ENCODE measurements at places on chromosomes 2 and 18. TPM values are rescaled to one million over a fixed set of nuclear protein-coding genes. Genes with fewer than 3 reads are reported as not detected.

The CROCC2 gene
- not detected for total RNA-seq

The RESP18 gene
- not detected for total RNA-seq

The HSPE1 gene
- total RNA-seq, result 62.9 TPM

The SAG gene
- 1.2 TPM for total RNA-seq

The HOXD3 gene
- total RNA-seq, result not detected

The MEP1B gene
- 0.30 TPM for total RNA-seq

The AKAIN1 gene
- total RNA-seq, result not detected

The KCNG3 gene
- total RNA-seq, result not detected

The HRH4 gene
- total RNA-seq, result not detected

The ASB3 gene
- 39.8 TPM for total RNA-seq

DNA sequence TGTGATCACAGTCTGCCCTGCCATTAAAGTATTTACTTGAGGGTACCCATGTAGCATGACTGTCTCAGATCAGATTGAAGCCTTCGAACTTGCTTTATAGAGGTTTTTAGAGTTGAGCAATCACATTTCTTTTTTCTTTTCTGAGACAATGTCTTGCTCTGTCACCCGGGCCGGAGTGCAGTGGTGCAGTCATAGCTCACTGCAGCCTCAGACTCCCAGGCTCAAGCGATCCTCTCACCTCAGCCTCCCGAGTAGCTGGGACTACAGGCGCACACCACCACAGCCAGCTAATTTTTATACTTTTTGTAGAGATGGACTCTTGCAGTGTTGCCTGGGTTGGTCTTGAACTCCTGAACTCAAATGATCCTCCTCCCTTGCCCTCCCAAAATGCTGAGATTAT is 153.4 kb downstream of the AGAP1 start:
- no peak for DNase-seq

DNA sequence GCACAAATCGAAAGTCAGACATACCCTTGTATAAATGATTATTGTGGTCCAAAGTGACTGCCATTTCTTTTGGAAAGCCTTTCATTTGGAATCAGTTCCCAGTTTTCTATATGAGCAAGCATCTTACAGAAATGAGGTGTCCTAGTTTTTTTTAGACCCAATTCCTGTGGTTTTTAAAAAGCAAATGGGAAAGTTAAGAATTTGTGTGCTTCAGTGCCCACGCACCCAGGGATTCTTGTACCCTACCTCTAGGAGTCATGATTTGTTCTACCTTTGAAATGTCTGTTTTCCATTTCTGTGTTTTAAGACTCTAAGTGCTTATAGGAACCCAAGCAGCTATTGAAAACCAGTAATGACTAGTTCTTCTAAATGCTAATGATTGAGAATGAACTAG is 218.1 kb downstream of the CAMKMT start:
- no peak for DNase-seq

- no peak for DNase-seq
Measured at GRCh38 chr2:16055848-16056580, 115.7 kb downstream of the MYCN start.

DNA sequence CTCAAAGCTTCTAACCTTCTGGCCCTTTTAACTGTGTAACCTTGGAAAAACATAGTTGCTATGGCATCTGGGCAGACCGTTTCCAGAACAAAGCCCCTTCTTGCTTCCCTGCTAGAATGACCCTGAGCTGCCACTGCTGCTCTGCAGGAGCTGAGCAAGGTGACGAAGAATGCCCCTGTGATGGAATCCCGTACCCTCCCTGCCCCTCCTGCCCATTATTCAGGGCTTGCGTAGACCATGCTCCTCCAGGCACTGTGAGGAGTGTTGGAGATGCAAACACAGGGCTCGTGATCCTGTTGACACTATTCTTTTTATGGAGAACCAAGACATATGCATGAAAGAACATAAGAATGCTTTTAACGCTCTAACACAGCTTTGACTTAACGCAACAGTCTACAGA is 191.1 kb downstream of the CDH2 start:
- no peak for DNase-seq

- no peak for DNase-seq
Measured at GRCh38 chr2:207395535-207396251, 134.1 kb upstream of the CREB1 start.

DNA sequence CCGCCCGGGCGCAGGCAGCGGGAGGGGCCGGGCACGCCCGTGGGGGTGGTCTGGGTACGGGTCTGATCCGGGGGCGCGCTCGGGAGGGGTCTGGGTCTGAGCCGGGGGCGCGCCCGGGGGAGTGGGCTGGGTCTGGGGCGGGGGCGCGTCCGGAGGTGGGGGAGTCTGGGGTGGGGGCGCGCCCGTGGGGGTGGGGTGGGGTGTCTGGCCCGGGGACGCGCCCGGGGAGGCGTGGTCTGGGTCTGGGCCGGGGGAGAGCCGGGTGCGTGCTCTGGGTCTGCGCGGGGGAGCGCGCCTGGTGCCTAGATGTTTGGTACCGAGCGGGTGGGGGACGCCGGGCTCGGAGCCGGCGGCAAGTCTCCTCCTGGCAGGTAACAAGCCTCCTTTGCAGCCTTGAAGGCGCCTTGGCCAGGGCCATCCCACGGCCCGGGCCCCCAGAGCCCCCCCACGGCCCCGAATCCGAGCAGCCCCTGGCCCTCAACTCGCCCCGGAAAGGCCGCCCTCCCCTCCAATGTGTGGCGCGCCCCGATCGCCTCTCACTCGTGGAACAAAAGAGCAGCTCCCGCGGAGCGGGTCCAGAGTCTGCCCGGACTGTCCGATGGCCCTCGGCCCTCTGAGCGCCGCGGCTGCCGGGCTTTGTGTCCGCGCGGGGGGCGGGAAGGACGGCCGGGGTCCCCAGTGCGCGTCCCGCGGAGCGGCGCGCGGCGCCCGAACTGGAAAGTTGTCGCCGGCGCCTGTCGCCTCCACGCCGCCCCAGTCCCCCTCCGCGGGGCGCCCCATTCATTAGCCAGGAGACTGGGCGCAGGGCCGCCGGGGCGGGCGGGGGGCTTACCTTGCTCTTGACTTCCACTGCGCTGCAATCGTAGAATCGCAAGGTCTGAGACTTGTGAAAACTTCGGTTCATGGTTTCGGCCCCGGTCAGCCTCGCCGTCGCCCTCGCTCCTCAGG is 595 bp downstream of the PARD6G start:
- DNase-seq, result peak; percentile 12

GRCh38 chr2:118013221-118013723 is 598 bp downstream of the CCDC93 start:
- DNase-seq, result peak; percentile 23

DNA sequence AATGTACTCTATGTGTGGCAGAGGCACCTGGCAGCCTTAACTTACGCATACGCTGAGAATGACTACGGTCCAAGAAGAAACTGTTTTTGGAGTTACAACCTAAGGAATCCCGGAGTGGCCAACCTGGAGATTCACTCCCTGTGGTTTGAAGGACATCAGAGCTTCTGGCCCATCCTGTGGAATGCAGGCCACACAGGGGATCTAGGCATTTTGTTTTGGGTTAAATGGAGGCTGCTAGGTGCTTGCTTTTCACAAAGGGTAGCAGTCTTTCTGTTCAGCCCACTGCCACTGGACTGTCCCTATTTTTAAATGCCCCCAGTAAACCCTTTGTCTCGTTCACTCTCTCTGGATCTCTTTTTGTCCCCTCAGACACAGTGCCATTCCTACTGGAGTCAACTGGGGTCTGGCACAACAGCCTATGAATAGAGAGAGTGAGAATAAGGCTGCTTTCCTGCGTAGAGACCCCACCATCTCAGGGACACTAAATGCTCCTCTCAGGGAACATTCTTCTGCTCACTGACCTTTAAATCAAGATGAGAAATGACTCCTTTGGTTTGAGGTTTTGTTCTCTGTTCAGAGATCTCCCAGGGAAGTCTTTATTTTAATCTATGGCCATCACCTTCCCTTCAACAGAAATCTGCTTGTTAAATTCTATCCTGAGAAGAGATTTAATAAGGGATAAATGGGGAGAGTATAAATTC is 124.9 kb downstream of the B3GNT2 start:
- no peak for DNase-seq

DNA sequence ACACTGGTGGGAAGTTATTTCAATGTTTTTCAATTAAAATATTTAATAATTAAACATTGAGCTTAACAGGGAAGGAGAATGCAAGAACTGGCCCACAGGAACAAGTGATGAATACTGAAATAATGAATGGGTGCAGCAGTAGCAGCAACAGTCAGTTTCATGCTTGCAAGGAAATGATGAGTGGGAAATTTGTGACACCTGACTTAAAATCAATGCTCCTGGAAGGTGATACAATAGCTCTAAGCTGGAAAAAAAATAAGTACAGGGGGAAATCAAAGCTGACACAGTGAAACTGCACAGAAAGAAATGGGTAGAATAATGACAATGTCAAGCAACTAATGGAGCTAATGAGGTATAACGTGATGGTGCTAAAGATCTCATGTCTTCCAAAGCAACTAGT is 184.5 kb downstream of the IKZF2 start:
- DNase-seq, result no peak

- DNase-seq, result no peak
Measured at GRCh38 chr2:143674051-143674450, 544.8 kb downstream of the ARHGAP15 start.

- no peak for DNase-seq
Measured at GRCh38 chr18:5214583-5215351, 17.7 kb upstream of the AKAIN1 start.

DNA sequence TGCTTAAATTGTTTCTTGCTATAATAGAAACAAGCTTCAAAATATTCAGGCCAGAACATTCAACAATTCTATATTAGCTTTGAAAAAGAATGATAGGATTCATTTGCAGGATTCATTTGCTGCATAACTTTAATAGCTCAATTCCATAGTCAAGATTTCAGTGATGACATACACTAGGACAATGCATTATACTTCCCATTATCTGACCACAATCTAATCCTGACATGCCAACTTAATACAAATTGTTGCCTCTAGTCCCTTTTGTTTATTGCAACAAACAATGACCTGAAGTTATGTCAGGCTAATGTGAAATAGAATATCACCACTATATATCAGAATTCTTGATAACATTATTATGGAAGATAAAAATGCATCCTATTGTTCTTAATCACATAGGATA is 169.4 kb downstream of the DNAH7 start:
- no peak for DNase-seq

DNA sequence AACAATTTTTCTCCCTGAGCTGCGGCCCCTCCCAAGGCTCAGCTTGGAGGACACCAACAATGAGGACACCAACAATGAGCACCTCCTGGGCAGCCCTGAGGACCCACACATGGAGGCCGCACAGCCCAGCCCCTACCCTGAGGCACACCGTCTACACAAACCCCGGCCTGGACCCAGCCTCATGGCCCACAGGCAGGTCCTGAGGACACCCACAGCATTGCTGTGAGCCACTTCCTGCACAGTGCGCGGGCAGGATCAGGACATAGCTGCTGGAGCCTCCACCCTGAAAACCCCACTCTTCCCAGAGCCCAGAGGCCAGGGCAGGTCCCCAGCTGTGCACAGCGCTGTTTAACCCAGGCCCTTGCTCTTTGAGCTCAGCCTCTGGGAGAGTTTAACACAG is 194.3 kb downstream of the RTP5 start:
- DNase-seq, result no peak

- DNase-seq, result no peak
Measured at GRCh38 chr2:181066333-181066732, 85.9 kb downstream of the UBE2E3 start.

GRCh38 chr18:51516478-51517038 is 319.1 kb upstream of the MEX3C start:
- no peak for DNase-seq

- no peak for DNase-seq
Measured at GRCh38 chr18:74234326-74235171, 57.2 kb downstream of the CYB5A start.

- DNase-seq, result no peak
Measured at GRCh38 chr2:185274718-185275484, 463.7 kb upstream of the FSIP2 start.

DNA sequence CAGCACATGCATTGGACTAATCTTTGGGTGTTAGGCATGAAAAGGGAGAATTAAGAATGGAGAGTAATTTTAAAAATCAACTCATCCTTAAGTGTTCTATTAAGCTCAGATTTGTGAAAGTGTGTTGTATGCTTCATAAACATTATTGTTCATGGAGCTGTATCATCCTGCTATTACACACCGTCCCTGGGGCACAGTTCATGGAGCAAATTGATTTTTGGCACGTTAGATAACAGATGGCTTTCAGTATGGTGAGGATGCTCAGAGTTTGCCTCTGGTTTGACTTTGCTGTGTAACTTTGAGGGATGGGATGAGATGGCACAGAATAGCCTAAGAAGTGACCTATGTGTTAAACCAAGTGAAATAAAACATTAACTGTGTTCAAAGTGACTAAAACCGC is 97.1 kb downstream of the MGAT5 start:
- no peak for DNase-seq

DNA sequence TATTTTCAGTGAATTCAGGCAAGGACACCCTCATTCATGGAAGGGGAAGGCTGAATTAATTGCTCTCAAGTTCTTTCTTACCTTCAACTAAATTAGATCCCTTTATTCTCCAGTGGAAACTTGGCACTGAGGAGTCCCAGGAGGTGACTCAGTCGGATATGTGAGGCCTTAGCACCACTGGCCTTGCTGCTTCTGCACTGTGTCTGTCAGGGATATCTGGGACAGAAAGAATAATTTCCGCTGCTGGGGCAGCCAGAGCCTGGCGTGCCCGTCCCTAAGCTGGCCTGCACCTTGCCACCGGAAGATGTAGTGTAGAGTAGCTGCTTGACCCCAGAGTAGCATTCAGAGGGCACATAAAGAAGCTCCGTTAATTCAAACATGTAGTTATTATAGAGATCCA is 53.4 kb downstream of the LIMS1 start:
- no peak for DNase-seq

DNA sequence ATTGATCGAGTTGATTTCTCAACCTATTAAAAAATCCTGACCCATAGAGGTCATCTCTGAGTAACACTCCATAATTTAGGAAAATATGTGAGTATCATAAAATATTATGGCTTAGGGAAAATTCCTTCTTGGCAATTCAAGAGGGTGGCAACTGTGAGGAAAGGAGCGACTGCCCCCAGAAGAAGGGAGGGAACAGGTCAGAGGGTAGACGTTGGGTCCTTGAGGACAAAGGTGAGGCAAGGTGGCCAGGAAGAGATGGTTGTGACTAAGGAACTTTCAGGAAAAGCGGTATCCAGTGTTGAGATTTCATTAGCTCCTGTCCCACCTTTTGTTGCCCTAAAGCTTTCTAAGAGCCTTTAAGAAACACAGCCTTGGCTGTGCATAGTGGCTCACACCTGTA is 10.5 kb upstream of the AGAP1 start:
- DNase-seq, result no peak

DNA sequence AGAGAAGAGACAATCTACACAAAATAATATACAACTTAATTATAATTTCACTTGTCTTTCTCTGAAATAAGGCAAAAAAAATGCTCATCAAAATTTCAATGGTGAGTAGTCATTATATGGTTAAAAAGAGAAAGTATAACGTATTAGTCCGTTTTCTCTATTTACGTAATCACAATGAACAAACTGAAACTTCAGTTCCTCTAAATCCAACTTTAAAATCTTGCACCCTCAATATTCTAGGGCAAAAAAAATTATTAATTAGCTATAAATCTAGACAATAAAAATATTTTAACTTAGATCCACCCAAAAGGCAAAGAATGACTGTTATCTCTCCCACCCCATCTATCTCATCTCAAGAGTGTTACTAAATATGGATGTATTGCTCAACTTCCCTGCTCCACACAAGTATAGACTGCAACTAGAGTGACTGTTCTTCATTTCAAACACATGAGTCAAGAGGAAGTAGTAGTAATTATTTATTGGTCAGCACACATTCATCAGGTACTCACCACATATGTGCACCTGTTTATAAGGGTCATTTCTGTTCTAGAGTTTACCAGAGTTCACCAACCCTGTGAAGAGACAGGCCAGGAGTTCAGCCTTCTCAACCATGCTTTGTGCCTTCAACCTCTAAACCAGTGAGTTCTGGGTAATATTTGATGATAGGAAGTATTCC is 36.4 kb downstream of the STK39 start:
- no peak for DNase-seq
